ENCODE measurements at places on chromosomes 16 and 17.

DNA sequence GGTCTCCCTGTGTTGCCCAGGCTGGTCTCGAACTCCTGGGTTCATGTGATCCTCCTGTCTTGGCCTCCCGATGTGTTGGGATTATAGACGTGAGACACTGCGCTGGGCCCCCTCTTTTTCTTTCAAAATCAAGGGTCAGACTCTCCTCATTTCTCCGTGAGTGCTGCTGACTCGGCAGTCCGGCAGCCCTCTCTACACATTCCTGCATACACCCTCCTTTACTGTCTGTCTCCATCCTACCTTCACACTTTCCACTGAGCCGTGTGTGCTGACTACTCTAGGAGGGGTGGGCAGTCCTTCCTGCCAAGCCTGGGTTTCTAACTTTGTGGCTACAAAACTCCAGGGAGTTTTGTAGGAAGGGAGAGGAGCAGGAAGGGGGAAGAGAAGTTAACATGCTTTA, 195.2 kb downstream of the PARN start:
- no peak for DNase-seq

DNA sequence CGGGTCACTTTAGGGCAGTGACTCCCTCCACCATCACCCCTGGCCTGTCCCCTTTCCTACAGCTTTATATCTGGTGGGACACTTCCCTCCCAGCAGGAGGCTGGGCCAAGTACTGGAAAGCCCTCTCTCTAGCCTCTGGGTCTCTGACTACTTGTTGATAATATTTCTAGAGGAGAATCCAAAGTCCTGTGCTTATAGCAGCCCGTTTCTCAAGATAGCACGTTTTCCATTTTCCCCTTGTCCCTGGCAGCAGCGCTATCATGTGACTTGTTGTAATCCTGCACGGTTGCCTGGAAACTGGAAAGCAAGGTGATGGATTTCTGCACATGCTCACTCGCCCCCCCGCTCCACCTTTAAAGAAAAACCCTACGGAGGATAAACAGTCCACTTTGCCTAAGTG, 3.3 kb upstream of the AXIN2 start:
- peak; percentile 36 for DNase-seq

DNA sequence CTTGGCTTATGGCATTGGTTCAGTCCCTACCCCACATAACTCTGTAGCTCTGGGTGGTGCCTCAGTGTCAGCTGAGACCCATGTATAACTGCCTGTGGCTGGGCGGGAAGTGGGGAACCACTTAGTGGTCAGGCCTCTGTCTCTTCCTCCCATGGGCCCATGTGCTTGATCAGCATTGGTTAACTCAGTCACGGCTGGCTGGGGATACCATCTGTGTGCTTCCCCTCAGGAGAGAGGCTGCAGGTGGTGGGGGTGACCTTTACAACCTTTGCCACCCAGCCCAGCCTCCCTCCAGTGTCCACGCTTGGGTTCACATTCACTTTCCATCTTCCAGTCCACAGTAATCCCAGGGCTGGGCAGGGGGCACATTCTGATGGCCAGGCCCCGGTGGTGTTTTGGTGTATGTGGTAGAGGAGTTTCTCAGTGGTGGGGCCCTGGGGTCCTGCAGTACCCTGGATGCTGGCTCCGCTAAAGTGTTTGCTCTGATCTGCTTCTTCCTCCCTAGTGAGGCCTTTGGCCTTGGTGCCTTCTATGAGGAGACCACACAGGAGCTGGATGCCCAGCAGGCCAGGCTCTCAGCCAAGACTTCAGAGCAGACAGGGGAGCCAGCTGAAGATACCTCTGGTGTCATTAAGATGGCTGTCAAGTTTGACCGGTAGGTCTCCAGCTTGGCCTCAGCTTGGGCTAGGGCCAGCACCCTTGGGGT, 10.2 kb upstream of the NFATC3 start:
- no peak for DNase-seq

- no peak for DNase-seq
Observed at GRCh38 chr16:1687427-1688316, 9.6 kb downstream of the JPT2 start.

DNA sequence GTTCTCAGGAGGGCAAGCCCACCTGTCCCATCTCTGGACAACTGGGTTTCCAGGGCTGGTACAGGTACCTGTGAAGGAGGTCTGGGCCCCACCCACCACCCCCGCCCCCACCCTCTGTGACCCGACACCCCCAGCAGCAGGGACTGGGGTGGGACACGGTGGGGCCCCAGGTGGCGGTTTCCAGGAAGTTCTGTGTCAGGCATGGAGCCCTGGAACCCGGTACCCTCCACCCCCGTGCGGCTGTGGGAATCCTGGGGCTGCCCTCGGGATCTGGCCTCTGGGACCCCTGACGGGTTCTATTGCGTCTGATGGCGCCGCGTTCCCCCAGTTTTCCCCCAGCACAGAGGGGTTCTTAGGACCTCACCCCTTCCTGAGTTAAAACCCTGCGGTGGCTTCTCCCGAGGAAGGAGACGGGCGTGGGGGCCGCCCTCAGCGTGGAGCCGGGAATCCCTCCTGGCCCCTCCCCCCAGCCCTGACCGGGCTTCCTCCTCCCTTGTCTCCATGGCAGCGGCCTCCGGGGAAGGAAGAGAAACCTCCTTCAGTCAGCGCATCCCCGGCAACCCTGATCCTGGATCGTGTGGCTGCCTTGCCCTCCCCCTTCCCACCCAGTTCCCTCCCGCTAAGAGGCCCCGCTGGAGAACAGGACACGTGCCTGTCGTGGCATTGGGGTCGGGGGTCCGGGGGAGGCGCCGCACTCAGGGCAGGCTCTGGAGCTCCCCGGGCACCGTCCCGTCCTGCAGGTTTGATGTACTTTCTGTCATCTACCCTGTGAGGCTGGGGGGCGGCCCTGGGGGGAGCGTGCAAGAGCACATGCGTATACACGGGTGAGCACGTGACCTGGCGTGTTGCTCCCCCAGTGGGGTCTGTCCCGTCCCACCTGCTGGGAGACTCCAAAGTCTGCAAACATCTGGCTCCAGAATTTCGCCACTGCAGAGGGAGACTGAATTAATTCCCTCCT, 30.3 kb downstream of the CACNA1H start:
- DNase-seq = peak; percentile 89

- peak; percentile 73 for DNase-seq
Observed at GRCh38 chr16:65059406-65059980, 62.4 kb downstream of the CDH11 start.

- no peak for DNase-seq
Observed at GRCh38 chr17:43935204-43935925, 6.9 kb downstream of the PPY start.

- DNase-seq = no peak
Observed at GRCh38 chr17:46118964-46119363, 74.3 kb downstream of the KANSL1 start.

- DNase-seq = no peak
Observed at GRCh38 chr17:50560931-50561745, 623 bp downstream of the CACNA1G start.

DNA sequence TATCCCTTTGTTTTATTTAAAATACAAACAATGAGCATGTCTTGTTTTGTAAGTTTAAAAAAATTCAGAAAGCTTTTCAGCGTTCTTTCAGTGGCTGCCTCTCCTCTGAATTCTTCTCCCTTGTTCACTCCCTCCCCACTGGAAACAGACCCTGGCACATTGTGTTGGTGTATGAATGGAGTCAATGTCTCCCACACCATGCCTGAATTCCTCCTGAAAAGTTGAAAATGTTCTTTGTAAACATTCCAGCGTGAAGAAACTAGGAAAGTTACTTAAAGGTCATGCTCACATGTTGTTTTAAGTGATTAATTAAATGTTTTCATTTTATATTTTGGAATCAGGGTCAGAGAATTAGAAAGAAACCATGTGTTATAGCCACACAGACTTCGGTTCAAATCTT, 136.9 kb upstream of the DYNLRB2 start:
- no peak for DNase-seq

DNA sequence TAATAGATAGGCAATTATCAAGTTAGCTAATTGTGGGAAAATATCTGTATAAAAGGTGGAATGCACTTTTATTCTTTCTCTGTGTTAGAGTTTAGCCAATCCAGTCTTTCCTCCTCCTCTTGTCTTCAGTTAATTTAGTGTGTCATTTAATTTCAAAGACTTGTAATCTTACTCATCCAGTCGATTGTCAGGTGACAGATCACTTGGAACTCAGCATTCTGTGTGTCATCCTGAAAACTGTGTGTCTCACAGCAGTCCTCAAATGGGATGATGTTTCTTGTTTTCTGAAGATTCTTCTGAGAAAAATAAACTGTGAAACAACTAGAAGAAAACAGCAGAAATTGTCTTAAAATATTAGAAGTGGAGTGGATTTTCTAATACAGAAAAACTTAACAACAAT, 290 bp upstream of the KRTAP4-1 start:
- no peak for DNase-seq

- no peak for DNase-seq
Observed at GRCh38 chr17:31494259-31495021, 103.0 kb downstream of the RAB11FIP4 start.

GRCh38 chr17:8147141-8147804, 4.9 kb downstream of the PER1 start:
- no peak for DNase-seq

DNA sequence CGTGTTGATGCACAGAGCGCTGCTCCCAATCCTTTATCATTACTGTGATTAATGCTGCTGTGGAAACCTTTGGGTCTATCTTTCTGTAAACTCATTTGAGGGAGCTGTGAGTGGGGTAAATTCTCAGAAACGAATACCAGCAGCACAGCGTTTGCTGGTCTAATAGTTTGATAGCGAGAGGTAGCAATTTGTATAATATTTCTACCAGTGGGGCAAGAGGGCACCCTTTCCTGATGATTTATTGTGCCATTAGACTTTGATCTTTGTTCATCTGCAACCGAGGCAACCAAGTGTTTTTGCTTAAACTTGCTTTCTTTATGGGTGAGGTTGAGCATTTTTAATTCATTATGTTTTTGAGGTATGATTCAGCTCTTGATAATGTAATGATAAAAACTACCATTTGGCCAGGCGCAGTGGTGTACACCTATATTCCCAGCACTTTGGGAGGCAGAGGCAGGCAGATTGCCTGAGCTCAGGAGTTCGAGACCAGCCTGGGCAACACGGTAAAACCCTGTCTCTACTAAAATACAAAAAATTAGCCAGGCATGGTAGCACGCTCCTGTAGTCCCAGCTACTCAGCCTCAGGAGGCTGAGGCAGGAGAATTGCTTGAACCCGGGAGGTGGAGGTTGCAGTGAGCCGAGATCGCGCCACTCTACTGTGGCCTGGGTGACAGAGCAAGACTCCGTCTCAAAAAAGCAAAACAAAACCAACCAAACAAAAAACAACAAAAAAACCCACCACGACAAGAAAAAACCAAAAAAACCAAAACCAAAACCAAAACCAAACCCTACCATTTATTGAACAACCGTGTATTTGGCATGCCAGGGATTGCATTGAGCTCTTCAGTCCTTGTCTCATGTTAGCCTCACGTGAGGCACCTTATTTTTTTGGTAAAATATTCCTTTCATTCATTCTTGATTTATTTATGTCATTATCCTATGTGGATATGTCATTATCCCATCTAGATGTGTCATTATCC, 81.5 kb downstream of the PLCG2 start:
- no peak for DNase-seq

DNA sequence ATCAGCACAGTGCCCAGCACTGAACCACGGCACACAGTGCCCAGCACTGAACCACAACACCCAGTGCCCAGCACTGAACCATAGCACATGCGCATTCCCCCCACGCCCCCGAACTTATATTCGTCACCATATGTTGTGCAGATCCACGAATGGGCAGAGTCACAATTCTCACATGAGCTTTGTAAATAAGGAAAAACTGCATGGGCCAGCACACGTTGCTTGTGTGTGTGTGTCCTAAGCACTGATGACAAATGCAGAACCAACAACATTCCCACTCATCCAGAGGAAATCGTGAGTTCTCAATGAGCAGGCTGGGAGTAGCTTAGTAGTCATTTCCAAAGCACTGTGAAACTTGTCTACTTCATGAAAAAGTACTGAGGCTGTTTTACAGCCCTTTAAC, 70.0 kb downstream of the ADCY9 start:
- DNase-seq = no peak

DNA sequence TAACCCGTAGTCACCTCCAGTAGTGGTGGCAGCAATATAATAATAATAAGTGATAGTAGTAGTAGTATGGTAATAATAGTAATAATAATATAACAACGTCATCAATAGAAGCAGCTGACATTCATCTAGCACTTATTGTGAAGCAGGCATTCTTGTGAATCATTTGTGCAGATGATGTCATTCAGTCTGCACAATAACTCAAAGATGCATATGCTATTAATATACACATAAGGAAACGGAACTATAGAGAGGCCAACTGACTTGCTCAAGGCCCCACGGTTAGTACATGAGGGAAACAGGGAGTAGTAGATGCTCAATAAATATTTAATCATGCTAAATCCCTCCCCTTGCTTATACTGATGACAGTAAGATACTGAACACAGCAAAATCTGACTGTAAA, 35.4 kb upstream of the GAN start:
- DNase-seq = no peak

DNA sequence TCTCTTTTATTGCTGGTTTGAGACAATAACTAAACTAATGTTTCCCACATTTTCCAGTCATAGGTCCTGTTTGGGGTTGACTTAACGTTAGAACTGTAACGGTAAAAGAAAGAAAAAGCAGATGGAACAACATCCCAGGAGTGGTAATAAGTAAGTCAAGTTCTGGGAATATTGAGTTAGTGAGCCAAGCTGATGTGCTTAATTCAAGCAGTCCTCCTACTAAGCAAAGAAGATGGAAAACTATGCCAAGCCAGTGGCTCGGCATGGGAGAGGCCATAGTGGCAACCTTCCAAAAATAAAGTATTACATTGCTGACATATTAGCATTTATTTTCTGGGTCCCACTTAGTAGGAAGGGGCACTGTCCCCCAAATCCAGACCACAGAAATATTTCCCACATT, 161.7 kb upstream of the CDH5 start:
- DNase-seq = no peak

GRCh38 chr16:26295625-26296304, 604.0 kb downstream of the HS3ST4 start:
- DNase-seq = no peak

DNA sequence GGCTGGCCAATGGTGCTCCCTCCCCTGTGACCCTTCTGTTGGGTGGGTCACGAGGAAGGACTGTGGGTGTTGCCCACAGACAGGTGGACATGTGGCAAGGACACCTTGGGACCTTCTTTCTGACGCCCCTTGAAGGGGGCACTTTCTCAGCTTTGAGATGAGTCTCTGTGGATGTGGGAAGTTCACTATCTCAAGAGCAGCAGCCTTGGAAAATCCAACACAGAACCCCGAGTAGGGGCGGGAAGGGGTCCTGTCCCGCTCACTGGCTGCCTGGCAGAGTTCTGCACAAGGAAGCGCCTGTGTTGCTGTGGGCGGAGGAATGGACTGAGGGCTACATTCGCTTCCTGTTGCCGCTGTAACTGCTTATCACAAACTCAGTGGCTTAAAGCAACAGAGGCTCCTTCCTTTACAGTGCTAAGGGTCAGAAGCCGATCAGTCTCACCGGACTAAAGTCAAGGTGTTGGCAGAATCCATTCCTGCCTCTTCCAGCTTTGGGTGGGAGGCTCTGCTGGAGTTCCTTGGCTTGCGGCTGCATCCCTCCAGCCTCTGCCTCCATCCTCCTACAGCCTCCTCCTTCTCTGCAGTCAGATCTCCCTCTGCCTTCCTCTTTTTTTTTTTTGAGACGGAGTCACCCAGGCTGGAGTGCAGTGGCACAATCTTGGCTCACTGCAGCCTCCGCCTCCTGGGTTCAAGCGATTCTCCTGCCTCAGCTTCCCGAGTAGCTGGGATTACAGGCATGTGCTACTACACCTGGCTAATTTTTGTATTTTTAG, 305.2 kb downstream of the SEC14L1 start:
- DNase-seq = no peak
